ENCODE measurements at places on chromosomes 16 and 17. TPM values are rescaled to one million over a fixed set of nuclear protein-coding genes. Genes with fewer than 3 reads are reported as not detected.

GRCh38 chr17:33118391-33119075, 126.9 kb downstream of the SPACA3 start:
- DNase-seq: no peak

DNA sequence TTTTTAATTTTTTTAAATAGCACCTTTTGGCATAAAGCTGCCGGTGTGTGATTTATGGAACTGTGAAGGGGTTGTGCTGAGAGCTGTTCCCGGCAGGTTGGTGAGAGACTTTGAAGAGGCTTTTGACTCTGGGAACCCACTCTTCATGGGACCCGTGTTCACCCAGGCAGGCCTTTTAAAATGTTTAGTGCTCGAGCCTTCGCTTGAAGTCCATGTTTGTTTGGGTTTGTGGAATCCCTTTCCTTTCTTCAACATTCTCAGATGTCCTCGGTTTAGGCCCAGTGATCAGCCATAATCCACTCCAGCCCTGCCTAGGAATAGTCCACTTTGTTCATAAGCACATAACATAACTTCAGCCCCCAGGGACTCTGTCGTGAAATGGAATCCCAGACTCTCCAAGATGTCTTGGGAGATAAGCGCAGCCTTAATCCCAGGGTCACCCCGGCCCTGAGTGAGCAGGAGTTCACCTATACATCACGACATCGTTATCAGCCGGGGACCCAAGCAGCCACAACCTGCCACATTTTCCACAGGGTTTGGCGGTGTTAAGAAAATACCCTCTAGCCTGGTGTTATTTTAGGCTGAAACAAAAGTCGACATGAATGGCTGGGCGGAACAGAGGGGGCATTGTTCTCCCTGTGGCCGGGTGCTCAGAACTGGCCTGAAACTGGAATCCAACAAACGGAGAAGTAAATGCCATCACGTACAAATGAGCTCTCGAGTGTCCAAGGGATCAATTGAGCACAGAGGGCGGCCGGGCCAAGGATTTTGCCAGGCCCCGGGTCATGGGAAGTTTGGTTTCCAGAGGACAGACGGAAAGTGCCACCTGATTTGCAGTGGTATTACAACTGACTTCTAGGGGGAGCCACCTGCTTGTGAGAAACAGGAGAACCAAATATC, 145.7 kb upstream of the IRX3 start:
- DNase-seq: no peak

DNA sequence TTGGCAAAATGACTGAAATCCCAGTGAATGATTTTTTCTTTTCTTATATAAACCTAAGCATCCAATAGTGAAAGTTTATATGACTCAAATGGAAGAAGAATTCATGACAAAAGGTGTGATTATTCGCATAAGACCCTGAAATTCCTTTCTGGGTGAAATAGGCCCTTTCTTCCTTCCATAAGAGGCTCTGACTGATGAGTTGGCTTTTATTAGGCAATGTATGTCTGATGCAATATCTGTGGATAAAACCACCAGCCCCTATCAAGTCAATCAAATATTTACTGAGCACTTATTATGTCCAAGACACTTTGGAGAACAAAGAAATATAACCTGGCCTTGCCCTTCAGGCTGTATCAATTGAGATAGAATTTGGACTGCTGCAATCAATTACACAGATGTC, 316.6 kb downstream of the CDH13 start:
- no peak for DNase-seq

DNA sequence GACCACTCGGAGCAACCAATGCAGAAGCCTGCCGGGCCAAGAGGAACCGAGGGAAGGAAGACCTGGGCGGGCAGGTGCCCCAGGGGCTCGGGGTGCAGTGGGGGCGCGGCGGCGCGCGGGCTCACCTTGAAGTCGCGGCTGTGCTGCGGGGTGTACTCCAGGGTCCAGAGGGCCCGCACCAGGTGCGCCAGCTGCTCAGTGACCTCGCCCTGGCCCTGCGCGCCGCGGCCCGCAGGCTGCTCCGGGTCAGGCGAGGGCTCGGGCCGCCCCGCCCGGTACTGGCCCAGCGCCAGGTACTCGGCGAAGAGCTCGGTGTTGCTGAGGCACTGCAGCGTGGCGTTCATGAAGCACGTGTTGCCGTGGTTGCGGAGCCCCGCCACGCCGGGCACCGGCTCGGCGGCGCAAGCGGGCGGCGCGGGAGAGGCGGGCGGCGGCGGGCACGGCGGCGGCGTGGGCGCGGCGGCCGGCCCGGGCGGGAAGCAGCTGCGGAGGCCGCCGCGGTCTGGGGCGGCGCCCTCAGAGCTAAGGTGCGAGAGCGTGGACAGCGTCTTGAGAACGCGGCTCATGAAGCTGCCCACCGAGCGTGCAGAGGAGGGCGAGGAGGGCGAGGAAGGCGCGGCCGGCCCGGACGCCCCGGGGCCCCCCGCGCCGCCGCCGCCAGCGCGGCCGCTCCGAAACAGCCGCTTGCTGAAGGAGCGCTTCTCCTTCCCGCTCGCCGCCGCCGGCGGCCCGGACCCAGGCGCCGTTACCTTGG, 562 bp downstream of the USP31 start:
- DNase-seq: no peak

- no peak for DNase-seq
These were observed 222.5 kb downstream of the PRKCA start for GRCh38 chr17:66524877-66525276.

DNA sequence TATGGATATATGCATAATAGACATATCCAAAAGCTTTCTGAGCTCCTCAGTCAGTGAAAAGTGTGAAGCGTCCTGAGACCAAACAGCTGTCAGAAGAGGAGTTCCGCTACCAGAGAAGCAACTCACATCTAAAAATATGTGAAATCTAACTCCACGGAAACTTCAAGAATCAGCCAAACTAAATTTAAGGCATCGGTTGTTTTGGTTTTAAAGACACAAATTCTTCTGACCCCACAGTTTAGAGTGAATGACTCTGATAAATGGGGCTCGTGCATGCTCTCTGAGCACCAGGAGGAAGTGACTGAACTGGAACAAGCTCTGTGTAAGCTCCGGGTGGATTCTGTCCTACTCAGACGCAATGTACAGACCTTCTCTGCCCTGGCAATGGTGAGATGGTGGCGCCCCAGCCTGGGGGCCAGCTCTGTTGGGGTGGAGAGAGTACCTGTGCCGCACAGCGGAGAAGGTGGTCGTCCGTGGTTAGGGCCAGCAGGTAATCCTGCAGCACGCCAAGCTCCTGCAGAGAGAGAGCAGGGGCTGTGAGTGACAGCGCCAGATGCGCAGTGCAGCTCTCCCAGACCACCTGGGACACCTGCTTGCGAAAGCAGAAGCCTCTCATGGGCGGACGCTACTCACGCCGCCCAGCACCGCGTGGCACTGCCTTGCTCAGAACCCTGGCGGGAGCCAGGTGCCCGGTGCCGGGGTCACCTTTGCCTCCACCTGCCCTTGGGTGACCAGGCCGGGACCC, 44.4 kb upstream of the ATP2A3 start:
- DNase-seq: no peak

DNA sequence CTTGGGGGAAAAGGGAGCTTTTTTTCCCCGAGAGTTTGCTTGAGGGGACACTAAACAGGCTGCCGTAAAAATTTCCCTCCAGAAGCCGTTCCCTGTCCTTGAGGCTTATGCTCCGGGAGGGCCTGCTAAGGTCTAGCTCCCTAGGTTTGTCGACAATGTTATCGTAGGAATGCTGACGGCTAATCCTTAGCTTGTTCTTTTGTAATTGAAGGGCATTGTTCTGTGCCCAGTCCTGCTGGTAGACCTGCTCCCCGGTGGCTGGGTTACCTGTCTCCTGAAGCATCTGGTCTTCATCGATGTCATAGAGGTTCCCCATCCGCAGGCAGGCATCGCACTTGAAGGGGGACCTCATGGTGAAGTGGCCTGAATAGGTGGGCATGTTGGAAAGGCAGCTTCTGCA, 418.7 kb downstream of the GRIN2A start:
- DNase-seq: no peak

DNA sequence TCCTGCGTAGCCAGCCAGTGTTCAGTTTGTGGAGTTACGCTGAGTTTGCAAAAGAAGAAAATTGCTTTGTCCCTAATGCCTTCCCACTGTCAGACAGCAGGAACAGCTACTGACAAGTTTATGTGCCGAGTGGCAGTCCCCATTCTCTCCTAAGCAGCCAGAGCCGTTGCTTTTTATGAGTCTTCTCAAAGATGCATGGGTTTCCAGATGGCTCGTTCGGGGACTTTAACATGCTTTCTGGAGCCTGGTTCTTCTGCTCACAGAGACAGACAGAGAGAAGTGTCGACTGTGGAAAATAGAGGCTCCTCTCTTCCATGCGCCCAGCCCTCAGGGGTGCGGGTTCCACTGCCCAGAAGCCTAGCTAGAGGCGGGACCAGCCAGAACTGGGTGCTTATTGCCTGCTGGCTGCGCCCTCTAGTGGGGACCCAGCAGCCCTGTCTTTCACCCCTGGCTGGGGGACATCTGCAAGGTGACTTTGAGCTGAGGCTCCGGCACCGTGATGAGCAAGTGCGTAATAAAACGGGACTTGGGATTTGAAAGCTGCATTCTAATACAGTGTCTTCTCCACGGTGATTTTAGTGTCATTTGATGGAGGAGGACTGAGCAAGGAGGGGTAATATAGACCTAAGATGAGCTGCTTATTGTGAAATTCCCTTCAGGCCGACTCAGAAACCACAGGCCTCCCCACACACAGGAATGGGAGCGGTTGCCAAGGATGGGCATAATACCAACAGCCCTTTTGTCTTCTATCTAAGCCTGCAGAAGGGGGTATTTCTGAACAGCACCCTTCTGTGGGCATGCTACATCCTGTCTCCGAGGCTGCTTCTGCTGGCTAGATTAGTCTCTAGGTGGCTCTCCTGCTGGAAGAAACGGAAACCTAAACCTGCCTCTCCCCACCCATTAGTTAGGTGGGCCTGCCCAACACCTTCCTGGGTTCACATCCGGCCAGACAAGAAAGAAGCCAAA, 73.1 kb downstream of the CCDC182 start:
- peak; percentile 25 for DNase-seq

GRCh38 chr17:8910969-8911604, 43.6 kb upstream of the PIK3R6 start:
- DNase-seq: no peak

DNA sequence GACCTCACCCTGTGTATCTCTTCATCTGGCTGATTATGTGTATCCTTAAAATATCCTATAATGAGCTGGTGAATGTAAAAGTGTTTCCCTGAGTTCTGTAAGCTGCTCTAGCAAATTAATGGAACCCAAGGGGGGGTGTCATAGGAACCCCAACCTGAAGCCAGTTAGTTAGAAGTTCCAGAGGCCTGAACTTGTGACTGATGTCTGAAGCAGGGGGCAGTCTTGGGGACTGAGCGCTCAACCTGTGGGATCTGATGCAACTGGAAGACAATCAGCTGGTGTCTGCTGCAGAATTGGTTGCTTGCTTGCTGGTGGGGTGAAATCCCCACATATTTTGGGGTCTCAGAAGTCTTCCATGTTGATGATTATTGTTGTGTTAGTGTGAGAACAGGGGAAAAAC, 75.7 kb upstream of the NKD1 start:
- no peak for DNase-seq

DNA sequence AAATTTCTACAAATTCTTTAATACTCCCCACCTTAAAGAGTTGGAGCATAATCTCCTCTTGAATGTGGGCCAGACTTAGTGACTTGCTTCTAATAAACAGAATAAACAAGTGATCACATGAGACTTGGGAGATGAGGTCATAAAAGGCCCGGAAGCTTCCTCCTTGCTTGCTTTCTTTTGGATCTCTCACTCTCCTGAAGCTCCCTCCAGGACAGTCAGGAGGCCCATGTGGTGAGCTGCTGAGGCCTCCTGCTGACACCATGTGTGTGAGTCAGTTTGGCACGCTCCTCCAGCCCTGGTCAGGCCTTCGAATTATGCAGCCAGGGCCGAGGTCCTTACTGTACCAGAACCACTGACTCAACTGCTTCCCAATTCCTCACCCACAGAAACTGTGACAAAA, 53.2 kb downstream of the NDEL1 start:
- no peak for DNase-seq

DNA sequence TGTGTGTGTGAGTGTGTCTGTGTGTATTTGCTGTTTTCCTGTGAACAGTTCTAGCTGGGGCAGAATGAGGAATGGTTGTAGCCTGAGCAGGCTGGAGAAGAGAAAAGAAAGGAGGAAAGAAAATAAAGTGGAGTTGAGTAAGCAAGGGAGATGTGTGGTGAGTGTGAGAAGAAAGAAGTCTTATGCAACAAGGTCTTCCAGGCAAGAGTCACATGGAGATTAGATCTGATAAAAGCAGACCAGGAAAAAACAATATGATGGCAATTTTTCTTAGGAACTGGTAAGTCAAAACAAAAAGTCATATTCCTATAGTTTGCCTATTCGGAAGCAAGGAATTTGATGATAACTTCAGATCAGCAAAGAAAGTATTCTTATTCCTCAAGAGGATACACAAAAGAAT, 125.0 kb downstream of the HS3ST3A1 start:
- no peak for DNase-seq

GRCh38 chr16:85566561-85567100, 46.5 kb upstream of the GSE1 start:
- DNase-seq: no peak

- DNase-seq: no peak
These were observed 41.8 kb upstream of the AMZ2 start for GRCh38 chr17:68205808-68206720.

- DNase-seq: no peak
These were observed 80.5 kb downstream of the SMG6 start for GRCh38 chr17:2222901-2223616.

DNA sequence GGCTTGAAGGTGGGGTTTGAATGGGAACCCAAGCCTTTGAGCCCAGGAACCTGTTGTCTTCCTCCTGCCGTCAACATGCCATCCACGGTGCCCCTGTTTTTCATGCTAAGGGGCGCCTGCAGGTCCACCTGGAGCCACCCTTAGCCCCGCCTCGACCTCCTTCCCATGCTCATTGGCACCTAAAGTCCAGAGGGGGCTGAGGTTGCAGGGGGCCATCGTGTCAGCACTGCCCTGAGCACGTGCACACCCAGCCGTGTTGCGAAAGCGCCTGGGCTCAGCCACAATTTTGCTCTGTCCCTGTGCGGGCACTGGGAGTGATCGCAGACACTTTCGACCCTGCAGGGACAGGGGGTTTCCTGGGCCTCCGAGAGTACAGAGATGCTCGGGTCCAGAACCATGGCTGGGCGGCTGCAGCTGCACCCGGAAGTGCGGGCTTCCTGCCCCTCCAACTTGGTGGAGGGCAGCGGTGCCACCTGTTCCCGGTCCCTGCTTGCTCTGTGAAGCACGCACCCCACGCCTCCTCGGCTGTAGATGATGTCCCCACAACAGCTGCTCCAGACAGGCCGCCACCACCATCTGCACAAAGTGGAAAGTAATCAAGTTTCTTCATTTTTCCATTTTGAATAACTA, 454.7 kb downstream of the CDH8 start:
- no peak for DNase-seq

Gene ENPP7
- not detected for total RNA-seq

Gene COIL
- 20.3 TPM for total RNA-seq

Gene MYLK3
- 3.1 TPM for total RNA-seq

Data from urinary bladder (tissue), 4 donors.